GM20000 (cell line): ENCODE measurements at places on chromosomes 11 and 22.

DNA sequence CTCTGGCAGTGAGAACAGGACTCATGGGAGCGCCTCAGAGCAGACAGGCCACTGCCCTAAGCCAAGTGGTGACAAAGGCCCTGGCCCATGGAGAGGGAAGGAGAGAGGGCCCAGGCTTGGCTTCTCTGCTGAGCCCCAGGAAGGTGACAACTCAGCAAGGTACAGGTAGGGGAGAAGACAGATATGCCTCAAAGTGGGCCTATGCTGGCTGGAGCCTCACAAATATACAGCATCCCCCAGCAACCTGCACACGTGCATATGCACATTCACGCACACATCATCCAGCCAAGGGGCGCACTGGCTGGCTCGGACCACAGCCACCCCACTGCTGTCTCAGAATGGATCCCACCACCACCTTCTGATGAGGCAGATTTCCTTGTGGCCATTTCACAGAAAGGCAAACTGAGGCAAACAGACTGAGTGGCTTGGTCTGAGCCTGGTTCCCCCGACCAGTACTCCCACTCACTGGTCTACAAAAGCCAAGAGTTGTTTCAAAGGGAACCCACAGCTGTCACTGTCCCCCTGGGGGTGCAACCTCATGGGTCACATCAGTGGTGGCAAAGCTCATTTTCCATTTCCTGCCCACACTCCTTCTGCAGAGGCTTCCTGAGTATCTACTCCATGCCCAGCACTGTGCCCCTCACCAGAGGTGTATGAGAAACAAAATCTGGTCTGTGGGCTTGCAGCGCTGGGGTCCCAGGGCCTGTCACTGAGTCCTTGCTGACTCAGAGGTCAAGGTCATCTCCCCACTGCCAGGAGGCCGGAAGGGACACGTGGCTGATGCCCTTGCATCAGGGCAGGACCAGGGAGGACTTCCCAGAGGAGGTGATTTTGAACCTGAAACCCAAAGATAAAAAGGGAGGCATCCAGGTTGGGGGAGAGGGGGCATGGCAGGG, 67.3 kb upstream of the PRR5 start:
- no peak for DNase-seq

- no peak for DNase-seq
These were observed 192.5 kb upstream of the SNX19 start for GRCh38 chr11:131108760-131109159.

DNA sequence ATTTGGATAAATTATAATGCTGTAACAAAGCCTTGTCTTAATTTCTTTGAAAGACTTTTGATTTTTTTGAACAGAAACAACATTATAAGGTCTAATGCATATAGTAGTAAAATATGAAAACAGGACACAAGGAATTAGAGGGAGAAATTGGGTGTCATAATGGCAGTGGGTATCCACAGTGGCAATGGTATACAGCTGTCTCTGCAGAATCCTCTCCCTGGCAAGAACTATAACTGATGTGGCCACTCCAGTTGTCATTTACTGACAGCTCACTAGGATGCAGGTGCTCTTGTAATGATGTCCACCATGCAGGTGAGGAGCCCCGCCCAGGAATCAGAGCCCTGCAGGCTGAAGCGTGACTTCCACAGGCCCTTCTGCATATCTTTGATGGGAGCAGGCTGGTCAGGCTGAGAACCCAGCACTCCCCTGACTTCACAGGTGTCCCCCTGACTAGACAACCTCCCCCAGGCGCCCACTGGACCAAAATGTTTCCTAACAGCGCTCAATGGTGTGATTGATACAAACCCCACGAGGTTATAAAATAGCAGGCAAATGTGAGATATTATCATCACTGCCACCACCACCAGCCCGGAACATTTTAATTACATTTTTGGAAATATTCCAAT, 32.8 kb upstream of the SERPIND1 start:
- no peak for DNase-seq

DNA sequence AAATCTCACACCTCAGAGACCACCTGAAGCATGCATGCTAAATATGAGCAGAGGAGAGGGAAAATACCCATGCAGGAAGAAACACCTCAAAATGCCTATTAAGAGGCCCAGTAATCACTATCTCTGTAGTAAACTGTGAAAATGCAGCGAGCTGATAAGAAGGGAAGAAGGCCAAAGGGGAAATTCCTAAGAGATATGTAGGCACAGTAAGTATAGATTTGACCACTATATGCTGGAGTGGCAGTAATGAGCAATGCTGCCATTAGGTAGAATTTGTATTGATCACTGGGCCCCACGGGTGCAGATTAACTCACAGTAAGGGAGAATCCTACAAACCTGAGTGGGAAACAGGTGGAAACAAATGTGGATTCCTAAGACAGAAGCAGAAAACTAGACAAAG, 1813.1 kb upstream of the RAG2 start:
- DNase-seq: no peak

DNA sequence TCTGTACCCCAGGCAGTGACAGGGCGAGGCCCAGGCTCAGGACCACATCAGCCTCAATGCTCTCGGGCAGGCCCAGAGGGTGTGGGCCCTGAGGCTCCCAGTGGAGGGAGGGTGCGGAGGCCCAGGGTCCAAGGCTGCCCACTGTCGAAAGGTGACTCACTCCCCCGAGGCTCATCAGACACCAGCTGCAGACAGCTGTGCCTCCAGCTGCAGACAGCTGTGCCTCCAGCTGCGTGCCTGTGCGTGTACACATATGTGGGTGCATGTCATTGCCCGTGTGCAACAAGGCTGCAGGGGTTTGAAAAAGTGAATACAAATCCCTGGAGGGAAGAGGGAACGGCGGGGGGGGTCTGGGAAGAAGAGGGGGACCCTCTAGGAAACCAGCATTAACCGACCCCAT, 134.3 kb downstream of the BRD1 start:
- DNase-seq: no peak

DNA sequence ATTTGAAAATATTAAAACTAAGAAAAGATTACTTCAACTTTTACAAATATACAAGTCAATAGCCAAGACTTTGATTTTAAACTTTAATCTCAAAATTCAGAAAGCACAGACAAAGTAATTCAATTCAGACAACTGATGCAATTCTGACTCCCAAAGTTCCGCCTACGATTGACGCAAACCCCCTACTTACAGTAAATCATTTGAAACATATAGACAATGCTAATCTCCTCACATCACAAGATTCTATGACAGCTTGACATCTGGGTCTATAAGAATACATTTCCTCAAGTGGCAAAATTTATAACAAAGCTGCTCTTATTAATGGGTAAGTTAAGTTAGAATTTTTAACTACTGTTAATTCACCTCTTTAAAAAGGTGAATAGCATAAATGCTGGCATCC, 75.2 kb downstream of the GUCY1A2 start:
- DNase-seq: no peak

DNA sequence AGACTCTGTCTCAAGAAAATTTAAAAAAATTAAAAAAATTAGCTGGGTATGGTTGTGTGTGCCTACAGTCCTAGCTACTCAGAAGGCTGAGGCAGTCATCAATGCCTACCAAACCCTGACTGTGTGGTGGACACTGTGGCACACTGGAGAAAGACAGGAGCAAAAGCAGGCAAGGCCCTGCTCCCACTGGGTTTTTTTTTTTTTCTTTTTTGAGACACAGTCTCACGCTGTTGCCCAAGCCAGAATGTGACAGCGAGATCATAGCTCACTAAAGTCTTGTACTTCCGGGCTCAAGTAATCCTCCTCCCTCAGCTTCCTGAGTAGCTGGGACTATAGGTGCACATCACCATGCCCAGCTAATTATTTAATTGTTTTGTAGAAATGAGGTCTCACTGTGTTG, 4.6 kb downstream of the NEFH start:
- no peak for DNase-seq

DNA sequence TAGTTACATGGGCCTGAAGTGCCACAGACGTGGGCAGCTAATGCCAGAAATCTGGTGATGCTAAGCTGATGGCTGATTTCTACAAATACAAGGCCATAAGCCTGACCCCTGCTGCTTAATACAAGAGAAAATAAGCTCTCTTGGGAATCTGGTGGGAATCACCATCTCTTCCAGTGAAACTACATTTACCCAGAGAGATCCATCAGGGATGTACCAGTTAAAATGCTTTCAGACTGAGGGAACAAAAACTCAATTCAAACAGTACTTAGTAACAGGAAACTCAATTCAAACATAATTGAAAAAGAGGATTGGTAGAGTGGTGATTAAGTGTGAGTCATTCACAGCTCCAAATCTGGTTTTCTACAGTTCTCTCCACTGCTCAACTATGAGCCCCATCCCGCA, 1.7 kb upstream of the CAVIN3 start:
- no peak for DNase-seq

- no peak for DNase-seq
These were observed 162.8 kb upstream of the SNX19 start for GRCh38 chr11:131079036-131079435.

DNA sequence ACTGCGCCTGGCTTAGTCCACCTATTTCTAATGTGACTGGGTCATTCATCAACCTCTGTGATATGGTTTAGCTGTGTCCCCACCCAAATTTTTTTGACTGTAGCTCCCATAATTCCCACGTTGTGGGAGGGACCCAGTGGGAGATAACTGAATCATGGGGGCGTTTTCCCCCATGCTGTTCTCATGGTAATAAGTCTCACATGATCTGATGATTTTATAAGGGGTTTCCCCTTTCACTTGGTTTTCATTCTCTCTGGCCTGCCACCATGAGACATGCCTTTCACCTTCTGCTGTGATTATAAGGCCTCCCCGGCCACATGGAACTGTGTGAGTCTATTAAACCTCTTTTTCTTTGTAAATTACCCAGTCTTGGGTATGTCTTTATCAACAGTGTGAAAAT, 8.7 kb downstream of the CENATAC start:
- no peak for DNase-seq

DNA sequence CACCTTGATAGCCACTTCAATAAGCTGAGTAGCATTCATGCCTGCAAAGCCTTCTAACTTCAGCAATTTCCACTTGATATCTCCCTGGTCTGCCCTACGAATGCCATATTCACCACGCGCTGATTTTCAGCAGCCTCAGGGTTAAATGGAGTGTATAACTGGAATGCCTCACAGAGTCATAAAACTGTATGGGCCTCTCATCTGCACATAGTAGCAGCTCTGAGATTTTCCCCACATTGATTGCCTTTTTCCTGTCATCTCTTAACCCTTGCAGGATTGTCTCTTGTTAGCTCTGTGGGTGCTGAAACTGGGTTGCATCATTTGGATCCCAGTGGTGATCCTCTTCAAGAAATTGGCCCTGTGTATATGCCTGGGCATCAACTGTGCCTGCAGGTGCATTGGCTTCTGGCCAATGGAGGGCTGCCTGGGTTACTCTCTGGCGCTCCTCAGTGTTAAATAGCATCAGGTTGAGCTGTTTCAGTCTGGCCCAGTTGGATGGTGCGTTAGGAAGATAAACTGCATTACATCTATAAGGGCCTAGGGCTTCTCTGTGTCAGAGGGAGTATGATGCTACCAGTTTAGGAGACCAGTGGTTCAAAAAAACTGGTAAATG, 17.4 kb upstream of the GLYATL1 start:
- no peak for DNase-seq

GRCh38 chr11:126194121-126194543, 17.3 kb downstream of the RPUSD4 start:
- DNase-seq: peak; percentile 47

DNA sequence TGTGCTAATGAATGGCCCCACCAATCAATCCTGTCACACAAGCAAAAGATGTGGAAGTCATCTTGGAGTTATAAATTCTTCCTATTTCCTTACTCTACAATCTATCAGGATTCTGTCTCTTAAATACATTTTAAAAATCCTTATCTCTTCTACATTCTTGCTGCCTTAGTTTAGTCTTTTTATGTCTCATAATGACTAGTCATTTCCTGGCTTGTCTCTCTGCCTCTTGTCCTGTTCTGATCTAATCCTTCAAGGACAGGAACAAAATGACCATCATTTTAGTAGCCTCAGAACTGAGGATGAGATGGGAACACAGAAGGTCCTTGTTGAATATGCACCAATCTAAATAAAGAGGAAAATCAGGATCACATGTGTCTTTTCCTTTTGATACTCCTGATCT, 56.6 kb upstream of the LIN7C start:
- no peak for DNase-seq

- DNase-seq: peak; percentile 76
These were observed 6.4 kb downstream of the STARD10 start for GRCh38 chr11:72787216-72788104.
